Mucosa of descending colon (tissue), 3 donors: ENCODE measurements at places on chromosomes 6 and 20.
A peak's percentile ranks its signal among the peaks of the same experiment; 100 is the strongest.

DNA sequence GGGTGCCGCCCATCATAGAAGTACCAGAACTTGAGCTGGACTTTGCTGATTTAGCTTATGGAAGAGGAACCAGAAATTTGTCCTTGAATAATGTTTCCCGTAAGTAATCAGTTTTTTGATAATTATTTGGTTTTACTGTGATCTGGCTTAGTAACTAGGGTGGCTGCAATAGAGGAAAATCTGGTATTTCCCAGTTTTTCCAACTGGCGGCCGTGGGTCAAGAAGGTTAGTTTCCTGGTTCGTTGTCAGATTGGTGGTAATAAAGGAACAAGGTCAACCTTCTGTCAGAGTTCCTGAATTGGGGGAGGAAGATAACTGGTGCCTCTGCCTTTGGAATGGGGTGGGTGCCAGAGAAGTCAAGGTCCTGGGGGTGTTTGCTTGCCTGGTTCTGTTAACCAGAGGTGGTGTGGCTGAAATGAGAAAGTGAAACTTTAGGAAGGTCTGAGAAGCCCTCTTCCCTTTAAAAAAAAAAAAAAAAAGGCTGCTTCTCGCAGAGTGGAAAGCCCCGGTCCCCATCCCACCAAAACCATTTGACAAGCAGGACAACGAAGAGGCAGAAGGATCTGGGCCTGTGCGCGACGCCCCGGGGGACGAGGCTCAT, at the start of gene CALHM6:
CALHM6 (plus strand) TSS at position 45 of the 601 bp plus-strand sequence; CDS start at position 600, 555 bp downstream.
- DNase-seq = no peak

GRCh38 chr6:4664117-4664626, 112.0 kb upstream of the CDYL start:
- DNase-seq = peak; percentile 56

- no peak for DNase-seq
These were observed 235.0 kb downstream of the HTR1B start for GRCh38 chr6:77228279-77228678.

DNA sequence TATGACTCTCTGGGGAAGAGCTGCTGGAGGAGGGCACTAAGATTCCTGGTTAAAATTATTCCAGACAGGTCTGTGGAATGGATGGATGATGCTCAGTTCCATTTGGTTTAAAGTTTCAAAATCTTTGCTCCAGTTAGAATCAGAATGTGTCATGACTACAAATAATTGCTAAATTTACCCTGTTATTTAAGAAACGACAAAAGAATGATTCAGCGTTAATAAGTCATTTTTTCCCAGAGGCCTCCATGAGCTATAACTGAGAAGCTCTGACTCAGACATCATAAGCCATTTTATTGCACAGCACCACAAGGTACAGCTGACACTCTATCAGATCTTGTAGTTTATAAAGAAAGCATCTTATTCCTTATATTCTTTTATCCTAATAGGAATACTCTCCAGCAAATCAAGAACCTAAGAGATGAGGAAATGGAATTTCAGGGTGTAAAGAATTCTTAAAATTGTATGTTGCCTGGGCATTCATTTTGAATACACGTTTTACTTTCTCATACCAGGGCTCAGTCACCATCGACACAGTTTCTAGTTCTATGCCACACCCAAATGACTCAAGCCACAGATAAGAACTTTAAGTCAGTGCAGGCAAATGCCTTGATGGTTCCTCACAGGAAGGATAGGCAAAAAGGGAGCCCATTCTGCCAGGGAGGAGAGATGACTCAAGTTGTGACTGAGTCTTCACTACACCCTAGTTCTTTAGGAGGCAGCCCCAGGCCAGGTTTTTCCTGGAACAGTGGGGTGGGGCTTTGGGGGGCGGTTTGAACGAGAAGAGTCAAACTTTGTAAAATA, 636.0 kb downstream of the MMUT start:
- DNase-seq = no peak

DNA sequence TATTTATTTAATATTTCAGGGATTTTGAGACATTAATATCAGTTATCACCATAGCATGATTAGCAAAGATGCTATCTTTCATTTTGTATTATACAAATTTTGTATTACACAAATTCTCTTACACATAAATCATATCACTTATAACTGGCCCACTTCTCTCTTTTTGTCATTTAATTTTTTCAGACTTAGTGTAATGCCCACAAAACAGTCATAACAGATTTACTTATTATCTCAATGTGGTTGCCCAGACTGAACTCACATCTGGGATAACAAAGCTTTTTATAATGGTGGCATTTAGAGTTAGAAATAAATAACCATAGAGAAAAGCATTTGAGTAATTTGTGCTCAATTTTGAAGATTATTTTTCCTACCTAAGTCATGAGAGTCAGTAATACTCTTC, 148.3 kb downstream of the TFAP2B start:
- DNase-seq = no peak

DNA sequence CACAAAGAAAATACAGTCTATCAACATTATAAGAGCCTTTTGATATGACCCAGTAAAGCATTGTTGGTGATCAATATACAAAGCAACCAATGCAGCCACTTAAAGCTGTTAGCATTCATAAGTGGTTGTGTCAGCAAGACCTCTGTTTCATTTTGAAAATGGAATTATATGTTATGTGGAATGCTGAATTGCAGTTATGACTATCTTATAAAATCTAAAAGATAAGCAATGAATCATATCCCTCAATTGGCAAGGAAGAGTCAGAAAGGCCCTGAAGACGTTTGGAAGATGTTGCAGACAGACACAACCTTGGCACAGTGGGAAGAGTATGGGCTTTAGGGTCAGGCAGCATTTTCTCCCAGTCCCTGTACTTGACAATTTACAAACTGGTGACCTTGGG, 93.8 kb upstream of the RNF217 start:
- DNase-seq = no peak

DNA sequence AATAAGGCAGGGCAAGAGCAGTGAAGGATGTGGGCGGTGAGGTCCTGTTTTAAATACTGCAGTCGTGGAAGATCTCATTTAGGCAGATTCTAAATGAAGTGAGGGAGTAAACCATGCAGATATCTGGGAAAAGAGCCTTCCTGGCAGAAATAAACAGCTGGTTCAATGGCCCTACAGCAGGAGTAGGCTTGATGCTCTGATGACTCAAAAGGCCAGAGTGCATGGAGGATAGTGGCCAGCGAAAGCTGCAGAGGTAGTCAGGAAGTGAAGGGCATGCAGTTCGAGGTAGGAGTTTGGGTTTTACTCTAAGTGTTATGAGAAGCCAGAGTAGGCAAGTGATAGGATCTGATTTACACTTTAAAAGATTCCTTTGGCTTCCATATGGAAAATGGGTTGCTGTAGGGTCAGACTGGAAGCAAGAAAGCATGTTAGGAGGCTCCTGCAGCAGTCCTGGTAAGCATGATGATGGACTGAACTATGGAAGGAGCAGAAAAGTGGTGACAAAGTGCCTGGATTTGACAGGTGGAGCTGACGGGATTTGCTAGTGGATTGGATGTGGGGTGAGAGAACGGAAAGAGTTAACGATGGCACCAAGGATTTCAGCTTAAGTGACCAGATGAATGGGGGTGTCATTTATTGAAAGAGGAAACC, 150.0 kb downstream of the GJA10 start:
- DNase-seq = no peak

DNA sequence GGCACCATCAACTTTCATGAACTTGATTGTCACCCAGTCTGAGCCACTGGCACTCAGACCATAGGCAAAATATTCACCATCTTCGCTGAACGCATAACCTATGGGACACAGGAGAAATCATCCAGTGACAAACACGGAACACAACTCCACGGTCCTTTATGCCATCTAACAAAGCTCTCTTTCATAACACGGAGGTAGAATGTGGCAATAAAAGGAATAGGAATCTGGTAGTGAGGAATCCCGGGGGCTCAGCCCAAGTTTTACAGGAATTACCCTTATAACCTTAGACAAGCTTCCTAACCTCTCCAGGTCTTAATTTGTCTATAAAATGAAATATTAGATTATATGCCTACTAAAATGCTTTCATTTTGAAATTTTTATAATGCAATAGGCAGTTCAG, 29.4 kb downstream of the PREP start:
- DNase-seq = no peak

DNA sequence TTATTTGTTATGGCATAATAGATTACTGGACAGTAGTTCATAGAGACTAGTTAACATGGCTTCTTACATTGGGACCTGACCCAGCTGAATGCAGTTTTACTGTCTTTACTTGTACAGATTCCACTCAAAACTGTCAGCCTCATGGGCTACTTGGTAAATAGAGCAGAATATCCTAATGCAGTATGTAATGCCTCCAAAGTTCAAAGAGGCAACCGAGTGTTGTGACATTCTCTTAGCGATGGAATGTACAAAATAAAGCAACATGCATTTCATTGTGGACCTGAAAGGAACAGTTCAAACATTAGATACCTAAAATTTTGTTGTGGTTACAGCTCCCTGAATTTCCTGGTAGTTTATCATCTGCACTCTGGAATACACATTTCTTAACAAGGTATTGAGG, 29.1 kb upstream of the RGS17 start:
- DNase-seq = no peak

DNA sequence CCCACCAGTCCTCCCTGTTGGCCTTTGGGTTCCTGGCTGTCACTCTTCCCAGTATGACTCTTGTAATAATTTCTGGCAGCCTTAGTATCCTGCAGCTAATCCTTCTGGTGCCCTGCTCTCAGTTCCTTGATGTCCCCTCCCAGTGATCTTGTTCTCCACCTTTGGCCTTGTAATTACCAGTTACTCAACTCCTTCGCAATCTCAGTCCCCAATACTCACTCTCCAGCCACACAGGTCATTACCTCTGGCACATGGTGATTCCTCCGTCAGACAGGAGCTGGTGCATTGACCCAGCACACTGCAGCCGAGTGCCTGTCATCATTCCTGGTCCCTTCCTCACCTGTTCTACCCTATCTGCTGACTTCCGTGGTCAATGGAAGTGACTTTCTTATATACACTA, 101.4 kb downstream of the FAM120B start:
- DNase-seq = no peak

GRCh38 chr6:147759093-147759492, 250.6 kb downstream of the SAMD5 start:
- no peak for DNase-seq

- DNase-seq = no peak
These were observed 40.1 kb upstream of the PMEPA1 start for GRCh38 chr20:57749869-57750268.

DNA sequence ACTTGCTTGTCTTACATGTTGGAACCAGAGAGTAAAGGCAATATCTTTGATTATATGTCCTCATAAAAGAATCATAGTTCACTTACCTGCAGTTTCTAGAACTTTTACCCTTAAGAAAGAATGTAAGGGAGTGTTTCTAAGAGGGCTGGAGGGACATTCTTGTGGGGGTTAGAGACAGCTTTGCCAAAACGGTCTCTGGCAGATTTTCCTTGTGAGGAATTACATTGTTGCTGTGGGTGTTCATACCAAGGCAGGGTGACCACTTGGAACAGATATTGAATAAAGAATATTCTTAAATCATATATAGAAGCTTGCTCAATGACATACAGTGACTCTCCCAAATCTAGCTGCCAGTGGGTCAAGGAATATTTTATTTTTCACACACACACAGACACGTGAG, 517.6 kb upstream of the SOX4 start:
- DNase-seq = no peak

DNA sequence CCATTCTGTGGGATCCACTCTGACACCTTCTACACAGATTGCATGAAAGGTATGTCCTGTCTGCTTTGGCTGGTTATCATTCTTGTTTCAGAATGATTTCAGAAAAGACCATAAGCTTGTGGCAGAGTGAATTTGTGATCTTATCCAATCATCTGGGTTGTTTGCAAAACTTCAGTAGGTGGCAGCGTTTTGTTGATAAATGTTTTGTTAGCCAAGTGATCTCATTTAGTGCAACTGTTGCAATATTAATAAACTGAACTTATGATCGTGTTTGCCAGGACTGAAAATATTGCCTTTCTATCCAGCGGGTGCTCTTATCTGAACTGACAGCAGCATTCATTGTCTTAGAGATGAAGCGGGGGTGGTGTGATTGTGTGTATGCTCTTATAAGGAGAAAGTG, 613.2 kb upstream of the NOX3 start:
- DNase-seq = no peak

DNA sequence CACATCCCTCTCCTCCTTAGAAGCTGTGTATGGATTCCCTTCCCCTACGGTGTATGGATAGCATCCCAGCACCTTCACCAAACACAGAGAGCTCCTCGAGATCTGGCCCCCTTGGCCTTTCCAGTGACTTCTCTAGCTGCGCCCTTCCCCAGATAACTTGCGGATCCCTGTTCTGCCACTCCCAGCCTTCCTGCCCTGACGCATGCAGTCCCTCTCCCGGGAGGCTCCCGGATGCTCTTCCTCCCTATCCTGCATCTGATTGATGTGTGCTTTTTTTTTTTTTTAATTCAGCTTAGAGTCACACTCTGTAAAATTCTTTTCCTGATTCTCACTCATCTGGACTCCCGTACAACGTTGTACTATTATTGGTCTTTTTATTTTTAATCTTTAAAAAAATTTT, 44.8 kb downstream of the GCNT2 start:
- no peak for DNase-seq

DNA sequence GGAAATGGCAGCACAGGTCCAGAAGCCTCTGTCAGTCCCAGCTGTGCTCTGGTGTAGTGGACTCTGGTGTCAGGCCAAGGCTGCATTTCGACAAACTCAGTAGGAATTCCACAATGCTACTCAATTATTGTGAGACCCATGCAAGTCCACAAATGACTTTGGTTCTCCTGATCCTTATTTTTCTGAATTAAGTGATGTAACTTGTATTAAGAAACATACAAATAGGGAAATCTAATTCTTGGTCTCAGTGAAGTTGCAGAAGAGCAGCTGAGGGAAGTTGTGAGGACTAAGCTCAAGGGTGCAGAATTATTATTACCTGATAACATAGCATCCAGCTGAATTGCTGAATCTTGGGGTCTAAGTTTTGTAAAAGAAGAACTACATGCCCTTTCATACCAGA, 116.8 kb downstream of the MAFB start:
- DNase-seq = no peak

- DNase-seq = no peak
These were observed 148.3 kb downstream of the HACE1 start for GRCh38 chr6:104711371-104711770.

DNA sequence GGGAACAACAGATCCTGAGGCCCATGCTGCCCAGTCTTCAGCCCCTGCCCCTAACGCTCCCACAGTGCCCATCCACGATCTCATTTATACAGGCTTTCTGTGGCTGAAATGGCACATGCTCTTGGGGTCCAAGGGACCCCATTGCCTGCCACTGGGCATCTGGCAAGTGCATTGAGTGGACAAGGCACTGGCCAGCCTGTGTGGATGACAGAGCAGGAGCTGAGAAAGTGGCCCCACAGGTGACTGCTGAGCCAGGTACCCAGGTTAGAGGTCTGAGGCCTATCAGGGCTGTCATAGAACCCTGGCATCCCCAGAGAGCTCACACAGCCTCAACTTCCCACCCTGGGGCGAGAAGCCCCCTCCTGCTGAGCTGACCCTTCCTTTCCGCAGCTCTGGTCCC, 86.0 kb upstream of the NXT1 start:
- no peak for DNase-seq

GRCh38 chr20:29741894-29742698, 1515.4 kb upstream of the DEFB115 start:
- DNase-seq = no peak

GRCh38 chr20:11890331-11891076, 27.2 kb upstream of the BTBD3 start:
- peak; percentile 90 for DNase-seq
